Dermis microvascular lymphatic vessel endothelial cell (primary cell): ENCODE measurements at places on chromosomes 7 and 10. TPM values are rescaled to one million over a fixed set of nuclear protein-coding genes. Genes with fewer than 3 reads are reported as not detected.

Gene NUPR2
- not detected in 2 replicates for total RNA-seq

DNA sequence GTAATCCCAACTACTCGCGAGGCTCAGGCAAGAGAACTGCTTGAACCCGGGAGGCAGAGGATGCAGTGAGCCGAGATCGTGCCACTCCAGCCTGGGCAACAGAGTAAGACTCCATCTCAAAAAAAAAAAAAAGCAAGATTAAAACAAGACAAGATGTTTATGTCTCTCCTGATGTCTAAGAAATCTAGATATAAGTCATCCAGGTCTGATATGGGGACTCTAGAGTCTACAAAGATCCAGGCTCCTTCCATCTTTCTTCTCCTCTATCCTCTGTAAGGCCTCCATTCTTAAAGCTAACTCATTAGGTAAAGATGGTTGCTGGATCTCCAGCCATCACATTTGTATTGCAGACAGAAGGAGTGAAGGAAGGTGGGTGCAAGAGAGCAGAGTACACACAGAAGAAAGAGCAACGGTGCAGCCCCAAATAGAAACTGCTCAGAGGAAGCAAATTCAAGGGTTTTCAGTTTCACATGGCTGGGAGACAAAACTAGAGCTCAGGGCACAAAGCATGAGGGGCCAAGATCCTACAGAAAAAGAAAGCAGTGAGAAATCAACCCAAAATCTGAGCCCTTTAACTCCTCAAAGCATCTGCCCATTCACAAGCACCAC is 57.6 kb downstream of the USP6NL start:
- no peak for DNase-seq

- DNase-seq, result no peak
Measured at GRCh38 chr7:138668229-138668596, 32.9 kb downstream of the SVOPL start.

DNA sequence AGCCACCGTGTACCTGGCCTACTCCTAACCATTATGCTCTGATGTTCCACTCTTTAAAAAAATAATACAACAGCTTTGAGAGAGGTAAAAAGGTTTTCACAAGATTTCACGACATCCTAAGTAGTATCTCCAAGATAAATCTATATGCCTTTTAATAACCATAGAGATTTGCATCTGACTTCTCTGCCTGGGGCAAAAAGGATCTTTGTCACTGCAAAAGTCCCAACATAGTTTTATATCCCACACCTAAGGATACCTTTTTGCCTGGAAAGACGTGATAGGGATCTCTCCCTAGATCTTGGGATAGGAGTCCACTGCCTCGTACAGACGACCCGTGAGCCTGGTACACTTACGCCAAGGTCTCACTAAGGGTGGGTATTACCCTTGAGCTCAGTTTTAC is 31.4 kb upstream of the SVIL start:
- DNase-seq, result no peak

Gene ESYT2
- 40.3 and 43.5 TPM in 2 replicates for total RNA-seq

Gene LRRC4
- total RNA-seq, result 0.77 and 0.89 TPM in 2 replicates

- DNase-seq, result no peak
Measured at GRCh38 chr7:117051808-117052207, 98.5 kb downstream of the ST7 start.

DNA sequence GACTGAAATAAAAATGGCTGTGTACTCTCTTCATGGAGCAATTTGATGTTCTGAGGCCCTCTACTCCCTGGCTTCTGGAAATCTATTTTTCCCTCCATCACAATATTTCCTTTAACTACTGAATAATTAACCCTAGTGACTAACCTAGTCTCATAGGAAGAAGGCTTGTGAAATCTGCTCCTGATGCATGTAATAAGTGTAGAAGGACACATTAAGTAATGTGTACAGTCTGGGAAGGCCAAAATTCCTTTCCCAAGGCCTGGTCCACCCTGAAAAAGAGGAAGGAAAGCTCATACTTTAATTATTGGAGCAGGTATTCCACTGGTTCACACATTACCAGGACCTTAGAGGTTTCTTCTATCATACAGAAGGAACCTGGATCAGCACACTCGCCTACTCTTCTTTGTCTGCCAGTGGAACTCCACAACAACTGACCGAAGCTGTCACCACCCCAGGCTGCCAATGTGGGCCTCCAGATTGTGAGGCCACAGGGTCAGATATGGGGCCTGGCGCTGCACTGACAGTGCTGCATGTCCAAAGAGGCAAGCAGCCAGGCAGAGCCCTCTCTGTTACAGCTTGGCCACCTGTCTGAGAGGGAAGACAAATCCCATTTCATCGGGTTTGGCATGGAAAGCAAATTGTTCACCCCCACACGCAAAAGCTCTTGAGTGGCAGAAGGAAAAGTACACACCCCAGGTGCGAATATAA is 54.4 kb upstream of the FAM133B start:
- DNase-seq, result no peak

- peak; percentile 42 for DNase-seq
Measured at GRCh38 chr10:35959252-35959651, 317.2 kb upstream of the FZD8 start.

- DNase-seq, result no peak
Measured at GRCh38 chr10:70132098-70133029, at the start of gene AIFM2. AIFM2 (minus strand) TSS chr10:70132825; CDS start chr10:70124084, 8,741 bp downstream.

Gene INHBA
- total RNA-seq, result 0.51 and 1.3 TPM in 2 replicates

GRCh38 chr7:156896388-156897022 is 3.5 kb upstream of the LMBR1 start:
- DNase-seq, result no peak

GRCh38 chr10:106304056-106304455 is 860.5 kb downstream of the SORCS1 start:
- DNase-seq, result no peak

- no peak for DNase-seq
Measured at GRCh38 chr10:117797296-117797695, 249.4 kb downstream of the RAB11FIP2 start.

Gene GTF2IRD2
- total RNA-seq, result 2.9 and 3.1 TPM in 2 replicates

DNA sequence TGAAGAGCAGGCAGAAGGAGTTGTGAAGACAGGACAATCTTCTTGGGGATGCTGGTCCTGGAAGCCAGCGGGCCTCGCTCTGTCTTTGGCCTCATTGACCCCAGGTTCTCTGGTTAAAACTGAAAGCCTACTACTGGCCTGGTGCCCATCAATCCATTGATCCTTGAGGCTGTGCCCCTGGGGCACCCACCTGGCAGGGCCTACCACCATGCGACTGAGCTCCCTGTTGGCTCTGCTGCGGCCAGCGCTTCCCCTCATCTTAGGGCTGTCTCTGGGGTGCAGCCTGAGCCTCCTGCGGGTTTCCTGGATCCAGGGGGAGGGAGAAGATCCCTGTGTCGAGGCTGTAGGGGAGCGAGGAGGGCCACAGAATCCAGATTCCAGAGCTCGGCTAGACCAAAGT is 1.5 kb downstream of the CHPF2 start:
- DNase-seq, result no peak
